Stimulated activated CD4-positive, alpha-beta T cell treated with anti-CD3 and anti-CD28 coated beads, TNF-alpha, amount 100 ng/mL, for 24 hours (primary cell): ENCODE measurements at places on chromosomes 7 and 10.
A peak's percentile ranks its signal among the peaks of the same experiment; 100 is the strongest.

- no peak for DNase-seq
Measured at GRCh38 chr10:89888321-89889070, 187.1 kb downstream of the KIF20B start.

DNA sequence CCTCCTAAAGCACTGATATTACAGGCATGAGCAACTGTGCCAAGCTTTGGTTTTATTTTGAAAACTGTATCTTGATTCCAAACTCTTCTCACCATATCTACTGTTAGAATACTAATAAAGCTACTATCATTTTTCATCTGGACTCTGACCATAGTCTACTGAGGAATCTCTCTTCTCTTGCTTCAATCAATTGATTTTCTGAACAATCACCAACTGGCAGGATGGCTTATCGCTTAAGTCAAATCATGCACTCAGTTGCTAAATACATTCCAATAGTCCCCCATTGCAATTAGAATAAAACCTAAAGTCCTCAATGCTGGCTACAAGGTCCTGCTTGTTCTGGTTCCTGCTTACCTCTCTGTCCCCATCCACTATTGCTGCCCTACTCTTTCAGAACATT lies 2.3 kb upstream of the APBB1IP start:
- no peak for DNase-seq

- no peak for DNase-seq
Measured at GRCh38 chr10:16425449-16425848, 11.4 kb upstream of the PTER start.

DNA sequence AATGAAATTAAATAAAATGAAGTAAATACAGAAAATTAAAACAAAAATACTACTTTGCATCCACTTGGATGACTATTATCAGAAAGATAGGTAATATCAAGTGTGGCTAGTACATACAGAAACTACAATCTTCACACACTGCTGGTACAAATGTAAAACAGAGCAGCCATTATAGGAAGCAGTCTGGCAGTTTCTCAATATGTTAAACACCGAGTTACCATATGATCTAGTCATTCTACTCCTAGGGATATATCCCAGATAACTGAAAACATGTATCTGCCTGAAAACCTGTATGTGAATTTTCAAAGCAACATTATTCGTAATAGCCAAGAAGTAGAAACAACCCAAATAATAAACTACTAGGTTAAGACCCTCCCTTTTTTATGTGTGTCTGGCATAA lies 33.4 kb downstream of the LARP4B start:
- DNase-seq: no peak

- no peak for DNase-seq
Measured at GRCh38 chr10:131021246-131021895, 290.1 kb downstream of the TCERG1L start.

DNA sequence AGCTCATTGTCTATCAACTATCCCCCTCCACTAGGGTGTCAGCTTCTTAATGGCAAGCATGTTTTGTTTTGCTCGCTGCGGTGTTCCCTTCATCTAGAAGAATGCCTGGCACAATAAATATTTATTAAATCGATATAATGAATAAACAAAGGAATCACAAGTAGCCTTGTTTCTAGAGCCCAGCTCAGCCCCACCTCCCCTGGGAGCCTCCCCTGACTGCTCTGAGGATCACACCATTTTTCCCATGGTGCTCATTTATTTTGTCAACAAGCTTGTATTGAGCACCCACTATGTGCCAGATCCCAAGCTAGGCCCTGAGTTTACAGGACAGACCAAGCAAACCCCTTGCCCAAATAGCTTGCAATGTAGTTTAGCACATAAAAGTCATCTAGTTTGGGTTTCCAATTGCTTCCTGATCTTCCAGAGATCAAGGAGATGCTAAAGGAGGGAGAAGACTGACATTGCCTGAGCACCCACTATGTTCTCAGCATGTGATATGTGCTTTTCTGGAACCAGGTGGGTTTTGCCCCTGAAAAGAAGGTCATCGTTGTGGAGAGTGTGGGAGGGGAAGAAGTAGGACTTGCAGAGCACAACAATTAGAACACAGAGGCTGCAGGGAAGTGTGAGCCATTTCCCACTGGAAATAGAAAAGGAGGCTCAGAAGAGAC lies 42.3 kb upstream of the GPAM start:
- no peak for DNase-seq

GRCh38 chr7:159067576-159068487 lies 76.8 kb downstream of the VIPR2 start:
- DNase-seq: no peak

DNA sequence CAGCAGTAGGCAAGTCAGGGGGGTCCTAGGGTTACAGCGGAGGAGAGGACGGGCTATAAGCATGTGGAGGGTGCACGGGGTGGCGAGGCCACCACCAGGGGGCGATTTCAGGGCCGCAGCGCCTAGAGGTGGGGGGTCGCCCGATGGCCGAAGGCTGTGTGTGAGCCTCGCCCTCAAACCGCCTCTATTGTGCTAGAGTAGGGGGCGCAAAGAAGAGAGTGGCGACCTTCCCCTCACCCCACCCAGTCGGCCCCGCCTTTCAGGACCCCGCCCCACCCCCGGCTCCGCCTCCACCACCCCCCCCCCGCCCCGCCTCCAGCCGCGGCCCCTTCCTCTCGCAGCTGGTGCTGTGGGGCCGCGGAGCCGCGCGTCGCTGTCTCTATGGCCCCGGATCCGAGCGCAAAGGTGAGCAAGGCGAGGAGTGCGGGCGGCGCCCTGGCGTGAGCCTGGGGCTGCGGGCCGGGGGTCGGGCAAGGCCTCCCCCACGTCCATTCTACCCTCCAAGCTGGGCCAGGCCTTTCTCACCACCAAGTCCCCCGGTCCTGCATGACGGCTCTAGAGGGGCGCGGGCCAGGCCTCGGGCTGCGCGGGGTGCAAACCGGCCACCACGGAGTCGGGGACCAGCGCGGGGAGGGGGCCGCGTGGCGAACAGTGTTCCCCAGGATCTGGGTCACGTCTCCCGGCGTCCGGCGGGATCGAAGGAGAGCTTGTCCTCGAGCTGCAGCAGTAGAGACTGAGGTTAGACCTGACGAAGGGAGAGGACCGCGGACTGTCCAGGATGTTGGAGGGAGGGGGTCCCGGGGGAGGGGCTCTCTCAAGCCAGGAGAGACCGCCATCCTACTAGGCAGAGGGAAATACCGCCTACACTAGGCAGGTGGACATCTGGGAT lies at the start of gene SEMA4G:
TSS of gene SEMA4G (plus strand) at position 318 of the 889 bp plus-strand sequence. CDS start 3,409 bp downstream, outside the sequence.
- DNase-seq: peak; percentile 29

- DNase-seq: peak; percentile 21
Measured at GRCh38 chr10:90751107-90751997, 106.5 kb downstream of the HTR7 start.

GRCh38 chr10:70295321-70295720 lies 11.5 kb upstream of the NPFFR1 start:
- DNase-seq: no peak

DNA sequence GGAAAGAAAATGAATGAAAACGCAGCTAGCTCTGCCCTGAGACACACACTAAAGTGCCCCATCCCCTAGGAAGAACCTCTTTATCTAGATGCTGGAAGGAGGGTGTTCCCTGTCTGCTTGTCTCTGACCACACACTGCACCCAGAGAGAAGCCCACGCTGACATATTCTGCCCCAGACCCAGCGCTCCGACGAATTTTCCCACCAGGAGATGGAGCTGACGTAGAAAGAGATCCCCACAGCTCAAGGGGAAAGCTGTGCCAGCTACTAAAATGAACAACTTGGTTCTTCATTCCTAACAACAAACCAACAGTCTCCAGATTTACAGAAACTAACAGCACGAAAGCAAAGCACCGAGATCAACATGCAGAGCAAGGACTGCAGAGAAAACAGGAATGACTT lies 73.3 kb downstream of the KIAA1549 start:
- DNase-seq: no peak

DNA sequence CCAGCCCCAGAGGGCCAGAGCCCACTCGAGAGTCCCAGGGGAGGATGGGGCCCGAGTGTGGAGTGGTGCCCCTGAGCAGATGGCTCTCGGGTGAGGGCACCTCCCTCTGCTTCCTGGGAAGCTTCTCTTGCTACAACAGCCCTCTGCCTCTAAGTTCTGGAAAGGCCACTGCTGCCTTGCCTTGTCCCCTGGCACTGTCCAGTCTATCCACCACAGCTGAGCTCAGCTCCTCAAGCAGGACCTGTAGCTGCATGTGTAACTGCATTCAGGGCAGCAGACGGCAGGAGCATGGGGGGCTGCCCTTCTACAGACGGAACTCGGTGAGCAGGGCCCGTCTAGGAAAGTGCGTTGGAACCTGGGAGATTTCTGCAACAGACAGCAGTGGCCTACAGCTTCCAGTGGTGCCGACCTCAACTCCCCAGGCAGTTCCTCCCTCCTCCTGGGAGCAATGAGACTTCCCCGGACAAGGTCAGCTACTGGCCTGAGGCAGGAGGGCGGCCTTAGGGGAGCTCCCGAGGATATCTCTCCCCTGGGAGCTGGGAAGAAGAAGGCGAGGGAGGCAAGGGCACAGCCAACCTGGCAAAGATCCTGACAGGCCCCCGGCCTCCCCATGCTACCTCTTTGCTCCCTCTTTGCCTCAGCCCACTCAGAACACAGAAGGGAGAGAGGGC lies 88.5 kb downstream of the DLG5 start:
- DNase-seq: no peak

GRCh38 chr7:130420943-130421578 lies 19.8 kb downstream of the CEP41 start:
- DNase-seq: no peak

DNA sequence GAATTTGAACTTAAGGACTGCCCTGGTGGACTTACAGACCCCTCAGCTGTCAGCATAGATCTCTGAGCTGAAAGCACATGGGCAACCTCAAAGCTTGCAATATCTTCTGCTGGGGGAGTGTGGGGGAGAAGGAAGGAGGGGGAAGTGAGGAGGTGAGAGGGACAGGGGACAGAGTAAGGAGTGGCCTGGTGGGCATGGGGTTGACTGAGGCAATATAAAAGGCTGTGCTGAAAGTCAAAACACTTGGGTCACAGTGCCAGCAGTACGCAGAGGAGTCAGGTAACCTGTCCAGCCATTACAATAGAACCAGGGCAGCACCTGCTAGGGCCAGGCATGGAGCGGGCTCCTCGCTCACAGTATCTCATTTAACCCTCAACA lies 43.2 kb downstream of the PPP1R3C start:
- DNase-seq: no peak

GRCh38 chr7:51785171-51785570 lies 468.6 kb upstream of the COBL start:
- no peak for DNase-seq

DNA sequence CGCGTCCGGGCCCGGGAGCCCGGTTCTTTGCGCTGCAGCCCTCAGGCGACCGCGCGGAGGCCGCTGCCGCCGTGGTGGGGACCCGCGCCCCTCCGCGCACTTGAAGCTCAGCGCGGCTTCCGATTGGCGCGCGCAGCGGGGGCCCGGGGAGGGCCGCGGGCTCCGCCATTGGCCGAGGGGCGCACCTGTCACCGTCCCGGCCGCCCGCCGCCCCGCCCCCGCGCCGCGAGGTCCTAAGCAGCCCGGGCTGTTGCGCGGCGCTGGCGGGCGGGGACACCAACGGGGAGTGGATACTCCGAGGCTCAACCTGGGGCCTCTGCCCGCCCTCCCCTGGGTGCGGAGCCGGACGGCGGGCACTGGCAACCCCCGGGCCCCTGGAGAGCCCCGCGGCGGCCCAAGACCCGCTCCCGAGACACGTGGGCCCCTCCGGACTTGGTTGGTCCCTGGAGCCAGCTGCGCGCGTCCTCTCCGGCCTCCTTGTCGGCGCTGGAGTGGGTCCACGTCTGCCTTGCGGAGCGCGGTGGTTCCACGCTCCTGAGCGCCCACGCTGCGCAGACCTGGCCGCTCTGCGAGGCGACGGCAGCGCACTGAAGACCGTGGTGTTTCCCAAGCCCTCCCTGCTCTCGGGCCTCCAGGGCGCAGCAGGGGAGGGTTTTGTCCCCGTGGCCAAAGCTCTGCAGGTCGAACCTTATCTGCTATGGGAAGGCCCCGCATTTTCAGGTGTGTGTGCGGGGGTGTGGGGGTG lies at the start of gene MNX1:
TSS of gene MNX1 (minus strand) at position 76 of the 745 bp plus-strand sequence. CDS start 313 bp downstream, outside the sequence.
- no peak for DNase-seq

- DNase-seq: no peak
Measured at GRCh38 chr10:122091722-122092121, 102.8 kb downstream of the TACC2 start.

DNA sequence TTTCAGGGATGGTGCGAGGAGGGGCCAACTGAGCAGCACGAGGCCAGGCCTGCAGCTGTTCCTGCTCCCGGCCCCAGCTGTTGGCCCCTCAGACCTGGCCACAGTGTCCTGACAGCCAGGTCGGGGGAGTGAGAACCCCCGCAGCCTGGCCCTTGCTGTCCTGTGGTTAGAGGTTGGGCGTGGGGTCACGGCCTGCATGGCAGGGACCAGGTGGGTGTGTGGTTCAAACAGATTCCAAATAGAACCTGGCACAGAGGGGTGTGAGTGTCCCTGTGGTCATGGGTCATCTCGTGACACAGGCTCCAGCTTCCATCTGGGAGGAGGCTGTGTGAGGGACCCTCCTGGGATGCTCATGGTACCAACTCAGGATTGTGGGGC lies 10.3 kb downstream of the NPTX2 start:
- DNase-seq: no peak

DNA sequence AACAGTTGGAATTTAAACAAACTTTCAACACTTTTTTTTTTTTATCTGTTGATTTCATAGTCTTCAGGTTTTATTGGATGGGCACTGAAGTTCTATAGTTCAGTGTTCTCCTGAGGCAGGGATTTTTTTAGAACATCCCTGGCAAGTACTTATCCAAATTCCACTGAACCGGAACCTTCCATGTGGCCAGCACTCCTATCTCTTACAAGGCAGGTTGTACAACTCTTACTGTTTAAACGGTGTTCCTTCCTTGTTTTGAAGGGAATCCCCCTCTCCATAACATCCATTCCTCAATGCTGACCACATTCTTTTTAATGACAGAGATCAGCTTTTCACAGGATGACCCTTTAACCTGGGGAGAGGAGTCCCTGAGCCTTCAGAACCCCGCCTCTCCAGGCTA lies 238.9 kb upstream of the CTBP2 start:
- DNase-seq: no peak
